ENCODE measurements at places on chromosomes 6 and 20.
A peak's percentile ranks its signal among the peaks of the same experiment; 100 is the strongest.

DNA sequence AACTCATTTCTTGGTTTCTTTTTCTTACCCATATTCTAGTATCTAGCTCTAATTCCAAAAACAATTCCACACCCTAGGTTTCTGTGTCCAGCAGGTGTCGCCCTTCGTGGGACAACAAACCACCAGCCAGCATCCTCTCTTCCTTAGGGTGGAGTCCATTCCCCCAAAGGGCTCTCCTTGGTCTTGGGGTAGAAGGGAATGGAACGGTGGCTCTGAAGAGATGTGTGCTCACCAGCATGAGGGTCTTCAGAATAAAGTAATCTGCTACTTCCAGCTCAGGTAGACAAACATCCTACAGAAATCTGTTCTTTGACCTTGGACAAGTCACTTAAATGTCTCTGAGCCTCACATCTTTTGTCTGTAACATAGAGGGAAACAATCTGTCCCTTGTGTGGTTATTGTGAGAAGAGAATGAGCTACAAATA lies 7.2 kb downstream of the HLA-DMB start:
- peak; percentile 53 for DNase-seq

DNA sequence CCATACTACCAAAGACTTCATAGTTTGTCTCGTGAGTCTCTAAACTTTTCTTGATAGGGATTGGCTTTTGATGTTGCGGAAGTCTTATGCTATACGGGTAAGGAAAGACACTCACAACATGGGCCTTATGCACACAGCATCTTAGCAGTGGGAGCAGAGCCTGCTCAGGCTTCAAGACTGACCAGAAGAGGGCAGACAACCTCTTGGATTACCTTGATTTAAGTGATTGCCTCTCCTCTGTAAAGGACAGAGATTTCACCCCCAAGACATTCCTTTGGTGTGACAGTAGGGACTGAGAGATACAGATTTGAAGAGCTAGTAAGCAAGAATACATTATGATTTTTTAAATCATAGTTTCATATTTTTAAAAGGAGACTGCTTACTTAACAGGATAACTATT lies 71.0 kb upstream of the SAMD3 start:
- no peak for DNase-seq

DNA sequence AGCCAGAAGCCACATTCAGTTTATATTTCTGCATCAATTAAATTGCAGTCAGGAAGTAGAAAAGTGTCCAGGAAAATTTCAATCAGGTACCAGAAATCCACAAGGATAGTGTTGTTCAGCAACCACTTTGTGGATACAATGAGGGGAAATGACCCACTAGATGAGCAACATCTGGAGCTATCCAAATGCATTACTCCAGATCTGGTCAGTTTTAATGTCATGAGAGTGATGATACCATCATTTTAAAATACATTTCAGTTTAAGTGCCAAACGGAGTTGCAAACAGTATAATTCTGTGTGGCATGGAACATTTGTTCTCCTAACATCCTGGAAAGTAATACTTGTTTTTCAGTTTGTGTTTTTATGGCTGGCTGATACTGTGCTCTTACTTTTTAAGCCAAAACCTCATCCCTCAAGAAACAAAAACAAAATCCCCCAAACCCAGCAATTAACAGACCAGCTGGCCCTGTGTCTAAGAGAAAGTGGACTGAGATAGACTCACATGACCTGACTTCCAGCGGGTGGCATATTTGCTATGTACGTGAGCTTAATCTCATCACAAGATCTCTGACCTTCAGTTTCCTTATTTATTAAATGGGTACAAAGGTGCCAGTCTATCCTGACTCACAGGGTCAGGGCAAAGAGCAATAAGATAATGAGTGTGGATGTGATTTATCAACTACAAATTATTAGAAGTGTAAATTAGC lies 58.8 kb upstream of the CNKSR3 start:
- DNase-seq = no peak

DNA sequence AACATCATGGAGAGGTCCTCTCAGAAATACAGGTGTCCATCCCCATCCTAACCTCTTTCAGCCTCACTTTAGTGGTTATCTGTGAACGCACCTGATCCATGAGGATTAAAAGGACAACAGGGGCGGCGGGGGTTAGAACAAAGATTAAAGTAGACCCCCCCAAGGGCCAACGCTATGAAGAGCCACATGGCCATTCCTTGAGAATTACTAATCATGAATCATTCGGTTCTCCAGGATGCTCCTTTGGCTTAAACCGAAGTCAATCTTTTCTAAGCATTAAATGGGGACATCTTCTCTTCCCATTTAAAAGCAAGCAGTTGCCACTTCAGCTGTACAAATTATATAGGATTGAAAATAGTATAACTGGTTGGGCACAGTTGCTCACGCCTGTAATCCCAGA lies 212.4 kb downstream of the GMPR start:
- DNase-seq = no peak

DNA sequence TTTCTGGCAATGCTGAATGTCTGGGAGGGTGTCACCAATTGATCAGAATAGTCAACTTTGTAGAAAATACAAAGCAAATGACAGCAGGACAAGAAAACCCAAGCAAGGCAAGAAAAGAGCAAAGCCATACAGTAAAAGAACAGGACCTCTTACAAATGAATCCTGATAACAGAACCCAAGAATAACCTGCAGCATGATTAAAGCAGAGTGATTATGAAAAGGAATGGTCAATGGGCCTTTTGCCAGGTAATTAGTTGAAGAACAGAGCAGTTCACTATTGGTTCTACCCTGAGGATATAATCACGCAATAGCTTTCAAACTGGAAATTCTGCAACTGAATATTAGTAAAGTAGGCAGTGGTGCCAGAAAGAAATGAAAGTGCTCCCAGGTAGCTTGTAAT lies 319.8 kb downstream of the FRK start:
- DNase-seq = no peak

GRCh38 chr20:24027229-24027628 lies 38.6 kb upstream of the GGTLC1 start:
- DNase-seq = no peak

GRCh38 chr6:43708860-43709653 lies 21.5 kb upstream of the MRPS18A start:
- no peak for DNase-seq

DNA sequence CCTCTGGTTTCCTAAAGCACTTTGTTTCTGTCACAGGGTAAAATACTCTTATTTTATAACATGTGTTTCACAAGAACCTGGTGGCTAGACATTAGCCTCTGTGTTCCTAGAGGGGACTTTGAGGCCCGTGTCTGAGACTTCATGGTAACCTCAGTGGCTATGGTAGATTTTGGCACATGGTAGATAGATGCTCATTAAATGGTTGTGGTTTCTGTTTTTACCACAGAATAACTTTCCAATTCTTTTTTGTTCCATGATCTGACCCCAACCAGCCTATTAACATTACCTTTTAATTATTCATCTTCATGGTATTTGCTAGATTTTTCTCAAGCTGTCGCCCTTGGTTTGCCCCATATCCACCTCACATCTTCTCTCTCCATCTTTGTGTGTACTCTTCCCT lies 34.3 kb downstream of the CCN2 start:
- DNase-seq = no peak

DNA sequence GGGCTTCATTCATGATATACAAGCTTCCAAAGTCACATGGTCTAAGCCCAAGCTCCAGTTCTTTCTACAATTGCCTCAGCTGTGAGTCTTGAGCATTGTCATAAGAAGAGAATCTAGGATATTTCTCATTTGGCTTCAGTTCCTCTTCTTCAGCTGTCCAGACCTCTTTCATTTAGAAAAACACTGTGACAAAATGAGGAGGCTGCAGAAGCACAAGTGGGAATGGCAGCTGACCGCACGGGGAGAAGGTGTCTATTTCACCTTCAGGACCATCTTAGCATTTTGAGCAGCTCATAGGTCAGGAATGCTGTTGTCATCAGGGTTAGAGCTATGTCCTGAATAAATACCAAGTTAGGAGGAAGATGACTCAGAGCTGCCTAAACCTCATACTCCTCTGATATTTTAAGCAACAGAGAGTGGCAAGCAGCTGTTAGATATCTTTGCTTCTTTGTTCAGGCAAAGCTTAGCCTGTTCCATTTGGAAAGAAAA lies 390.1 kb upstream of the CITED2 start:
- no peak for DNase-seq

DNA sequence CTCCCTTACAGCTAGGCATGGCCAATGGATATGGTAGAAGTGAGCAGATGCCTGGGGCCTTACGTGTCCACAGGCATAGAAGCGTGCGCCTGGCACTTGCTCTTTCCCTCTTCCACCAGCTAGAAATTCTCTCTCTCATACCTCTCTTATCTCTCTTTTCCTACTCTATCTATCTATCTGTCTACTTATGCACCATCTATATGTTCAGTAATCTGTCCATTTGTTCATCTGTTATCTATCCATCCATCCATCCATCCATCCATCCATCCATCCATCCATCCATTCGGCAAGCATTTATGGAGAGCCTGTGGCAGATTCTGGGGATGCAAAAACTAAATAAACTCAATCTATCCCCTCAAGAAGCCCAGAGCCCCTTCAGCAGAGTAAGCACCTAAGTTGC lies 70.2 kb downstream of the KCNB1 start:
- no peak for DNase-seq

DNA sequence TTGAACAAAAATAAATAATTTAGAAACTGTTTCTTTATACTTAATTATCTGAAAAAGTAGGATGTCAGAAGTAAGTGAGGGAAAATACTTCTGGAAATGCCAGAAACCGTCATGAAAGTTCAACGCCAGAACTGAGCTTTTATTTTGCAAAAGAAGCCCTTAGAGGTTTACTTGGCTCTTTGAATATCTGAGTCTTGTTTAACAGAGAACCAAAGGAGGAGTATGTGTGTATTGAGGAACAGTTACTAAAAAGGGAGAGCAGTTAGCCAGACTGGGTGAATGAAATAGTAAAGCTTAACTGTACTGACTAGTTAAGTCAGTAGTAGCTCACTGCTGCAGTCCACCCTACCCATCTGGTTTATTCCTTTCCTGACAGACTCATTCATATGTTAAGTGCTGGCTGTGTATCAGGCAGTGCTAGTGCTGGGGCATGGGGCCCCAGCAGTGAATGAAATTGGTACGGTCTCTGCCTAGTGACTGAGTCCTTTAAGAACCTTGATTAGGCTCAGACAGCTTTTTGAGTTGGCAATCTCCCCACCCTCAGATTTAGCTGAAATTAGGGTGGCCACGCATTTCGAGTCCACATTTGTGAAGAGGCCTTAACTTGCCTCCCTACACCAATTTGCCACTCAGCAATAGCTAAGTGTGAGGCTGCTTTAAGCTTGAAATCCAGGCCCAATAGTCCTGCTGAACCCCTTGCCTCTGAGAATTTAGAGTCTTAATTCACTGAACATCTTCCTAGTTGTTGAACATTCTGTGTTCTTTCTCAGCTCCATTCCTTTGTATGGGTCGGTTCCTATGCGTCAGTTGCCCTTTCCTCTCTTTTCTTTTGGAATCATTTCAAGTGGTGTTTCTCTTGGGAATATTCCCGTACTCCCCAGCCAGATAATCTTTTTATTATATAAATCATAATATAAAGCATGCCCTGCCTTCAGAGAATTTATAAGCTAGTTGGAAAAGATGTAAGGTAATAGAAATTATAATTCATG lies 20.2 kb downstream of the MAP3K4 start:
- no peak for DNase-seq

GRCh38 chr6:37277001-37277409 lies 19.1 kb upstream of the TMEM217 start:
- DNase-seq = no peak

DNA sequence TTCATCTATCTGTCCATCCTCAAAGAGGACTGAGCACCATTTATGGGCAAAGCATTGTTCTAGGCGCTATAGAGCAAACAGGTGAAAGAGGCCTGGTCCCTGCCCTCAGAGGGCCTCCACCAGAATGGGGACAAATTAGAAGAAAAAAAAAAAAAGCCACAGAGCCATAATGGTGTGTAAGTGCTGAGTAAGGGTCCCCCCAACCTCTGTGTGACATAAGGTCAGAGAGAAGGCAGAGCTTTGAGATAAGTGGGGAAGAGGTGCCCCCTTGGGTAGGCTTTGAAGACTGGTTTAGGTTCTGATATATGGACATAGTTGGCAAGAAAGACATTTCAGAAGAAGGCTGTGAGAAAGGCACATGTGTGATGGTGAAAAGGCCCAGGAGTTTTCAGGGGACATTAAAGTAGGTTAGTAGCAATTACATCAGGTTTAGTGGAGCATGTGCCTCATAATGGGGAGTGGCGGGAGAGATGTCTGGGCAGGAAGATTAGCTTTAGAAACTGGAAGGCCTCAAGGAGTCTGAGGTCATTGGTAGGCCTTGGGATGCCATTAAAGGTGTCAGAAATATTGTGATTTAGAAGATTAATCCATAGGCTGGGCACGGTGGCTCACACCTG lies 15.3 kb upstream of the ZBTB9 start:
- no peak for DNase-seq

DNA sequence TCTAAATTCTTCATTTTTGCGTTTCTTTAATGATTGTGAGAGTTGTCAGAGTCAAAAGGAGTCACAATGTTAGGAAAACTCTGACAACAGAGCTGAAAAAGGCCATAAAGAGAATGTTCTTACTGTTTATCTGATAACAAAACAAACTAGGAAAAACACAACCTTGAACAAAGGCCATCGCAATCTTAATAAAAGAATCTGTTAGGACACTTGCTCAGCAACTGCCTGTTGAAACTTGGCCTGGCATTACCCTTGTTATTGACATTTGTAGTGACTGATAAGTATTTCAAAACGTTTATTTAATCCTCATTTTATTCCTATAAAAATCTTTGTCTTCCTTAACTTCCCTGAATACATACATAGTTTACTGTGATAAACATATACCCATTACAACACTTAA lies 15.7 kb downstream of the GSTA1 start:
- DNase-seq = no peak

DNA sequence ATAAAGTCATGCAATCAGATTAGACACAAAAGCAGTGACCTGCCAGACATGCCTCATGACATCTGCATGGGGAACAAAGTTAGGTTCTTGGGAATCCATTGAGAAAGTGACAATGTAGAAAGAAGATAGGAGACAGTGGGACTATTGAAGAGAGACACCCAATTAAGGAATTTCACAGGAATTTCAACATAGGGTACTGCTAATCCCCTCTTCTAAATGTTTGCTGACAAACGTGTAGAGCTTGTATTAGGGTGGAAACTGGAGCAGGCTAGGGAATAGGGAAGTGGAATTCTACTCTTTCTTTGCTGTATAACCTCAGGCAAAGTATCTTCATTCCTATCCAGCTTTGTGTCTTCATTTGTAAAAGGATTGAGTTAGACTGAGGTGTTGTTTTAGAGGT lies 409.4 kb upstream of the SASH1 start:
- DNase-seq = no peak

- DNase-seq = no peak
These were observed 1.2 kb upstream of the DSE start for GRCh38 chr6:116369540-116369939.
